ENCODE measurements at places on chromosomes 2 and 18. TPM values are rescaled to one million over a fixed set of nuclear protein-coding genes. Genes with fewer than 3 reads are reported as not detected.

Gene STARD6
- not detected for total RNA-seq

Gene RELCH
- total RNA-seq: 38.3 TPM

Gene ST8SIA5
- total RNA-seq: 0.24 TPM

Gene OLA1
- total RNA-seq: 77.4 TPM

Gene CYS1
- 14.2 TPM for total RNA-seq

Gene ELOA2
- total RNA-seq: not detected

Gene PNPT1
- total RNA-seq: 12.6 TPM

Gene AQP12B
- not detected for total RNA-seq

Gene C1QL2
- total RNA-seq: not detected

Gene NR4A2
- 0.49 TPM for total RNA-seq

Gene PUM2
- 54.8 TPM for total RNA-seq

Gene ATF2
- total RNA-seq: 99.1 TPM

Gene GLI2
- 19.0 TPM for total RNA-seq

Gene FBXO41
- 1.5 TPM for total RNA-seq

Gene HOXD11
- total RNA-seq: not detected

Gene LRRTM1
- total RNA-seq: not detected

Gene CCL20
- total RNA-seq: not detected

Gene ERCC3
- 34.1 TPM for total RNA-seq

Gene SCN3A
- not detected for total RNA-seq

Gene GAREM2
- total RNA-seq: 3.3 TPM

Gene RGPD3
- 0.49 TPM for total RNA-seq

Gene POTEE
- total RNA-seq: not detected

Gene ESPNL
- total RNA-seq: 3.6 TPM

Gene DSC1
- not detected for total RNA-seq

Gene IAH1
- total RNA-seq: 58.9 TPM

Gene STRN
- total RNA-seq: 18.5 TPM

Gene VWC2L
- total RNA-seq: not detected

Gene SPIRE1
- total RNA-seq: 35.9 TPM

Gene CCDC148
- total RNA-seq: 2.3 TPM

Gene TEKT4
- total RNA-seq: not detected

Gene CCDC150
- total RNA-seq: 4.5 TPM

Gene OR6B2
- total RNA-seq: not detected

Gene ENOSF1
- total RNA-seq: 50.1 TPM

Gene IL36G
- not detected for total RNA-seq

Gene ONECUT2
- total RNA-seq: under 0.01 TPM

Gene CDH20
- 0.16 TPM for total RNA-seq

Gene LOXHD1
- total RNA-seq: not detected

Gene CCDC68
- total RNA-seq: 3.6 TPM

Gene FSHR
- not detected for total RNA-seq

Gene TBR1
- total RNA-seq: not detected

Gene HMSD
- total RNA-seq: 0.49 TPM

Measured in hair follicle dermal papilla cell (primary cell).